ENCODE measurements at places on chromosomes 4 and X.

GRCh38 chr4:74157154-74157553 lies 764 bp upstream of the MTHFD2L start:
- DNase-seq = no peak

GRCh38 chr4:152382057-152382785 lies 153.7 kb downstream of the FBXW7 start:
- DNase-seq = no peak

- no peak for DNase-seq
Observed at GRCh38 chr4:103904123-103904522, 184.3 kb upstream of the TACR3 start.

DNA sequence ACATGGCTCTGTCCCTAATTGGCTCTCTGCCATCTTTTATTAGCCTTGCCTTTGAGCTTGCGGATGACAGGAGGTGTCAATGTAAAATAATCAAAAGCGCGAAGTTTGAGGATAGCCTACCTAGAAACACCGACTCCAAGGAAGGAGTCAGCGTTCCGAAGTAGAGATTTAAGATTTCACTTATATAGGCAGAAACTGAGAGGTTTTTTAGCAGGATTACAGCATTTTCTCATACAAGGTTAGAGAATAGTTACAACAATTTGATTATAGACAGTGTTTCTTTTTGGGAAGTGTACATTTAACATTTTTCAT lies 499 bp upstream of the NFXL1 start:
- no peak for DNase-seq

DNA sequence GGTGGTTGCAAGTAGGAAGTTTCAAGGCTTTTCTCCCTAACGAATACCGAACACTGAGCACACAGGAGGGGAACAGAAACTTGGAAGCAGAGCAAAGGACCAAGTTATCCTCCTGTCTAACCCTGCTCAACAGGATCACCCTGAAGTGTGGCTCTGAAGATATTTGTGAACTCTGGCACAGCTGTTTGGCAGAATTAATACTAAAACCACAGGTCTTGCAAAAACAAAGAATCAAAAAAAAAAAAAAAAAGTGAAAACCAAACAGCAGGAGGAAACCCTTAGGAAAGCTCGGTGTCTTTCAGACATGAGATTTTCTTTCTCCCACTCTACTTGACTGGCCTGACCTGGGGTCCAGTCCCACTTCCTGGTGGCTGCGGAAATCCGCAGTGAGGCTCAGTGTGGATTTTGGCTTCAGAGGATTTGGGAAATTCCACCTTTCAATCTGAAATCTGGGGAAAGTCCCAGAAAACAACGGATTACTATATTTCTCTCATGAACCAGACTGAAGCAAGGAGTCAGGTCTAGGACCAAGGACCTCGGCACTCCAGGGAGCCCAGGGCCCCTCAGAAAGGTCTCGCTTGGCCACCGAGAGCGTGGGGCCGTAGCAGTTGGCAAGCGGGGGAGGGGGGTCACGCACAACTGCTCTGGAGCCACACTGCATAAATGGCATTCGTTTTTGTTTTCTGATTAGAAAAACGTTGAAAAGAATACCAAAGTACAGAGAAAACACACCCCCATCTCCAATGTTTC lies 867 bp downstream of the TIFA start:
- peak; percentile 31 for DNase-seq

- no peak for DNase-seq
Observed at GRCh38 chr4:153292897-153293741, 51.4 kb upstream of the MND1 start.

DNA sequence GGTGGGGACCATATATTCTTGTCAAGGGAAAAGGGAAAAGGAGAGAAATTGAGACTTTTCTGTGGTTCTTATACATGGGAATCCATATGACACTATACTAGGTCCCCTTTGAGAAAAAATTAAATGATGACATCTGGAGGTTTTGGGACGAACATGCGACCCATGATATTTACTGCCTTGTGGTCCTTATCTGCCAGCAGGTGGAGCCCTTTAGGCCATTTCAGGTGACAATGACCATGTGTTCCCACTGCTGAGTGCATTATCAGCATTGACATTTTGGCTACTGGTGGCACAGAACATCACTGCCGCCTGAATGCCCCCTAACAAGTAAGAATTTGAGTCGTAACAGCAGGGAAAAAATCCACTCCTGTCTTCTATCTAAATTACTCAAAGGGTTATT lies 843.4 kb downstream of the FSTL5 start:
- peak; percentile 56 for DNase-seq

DNA sequence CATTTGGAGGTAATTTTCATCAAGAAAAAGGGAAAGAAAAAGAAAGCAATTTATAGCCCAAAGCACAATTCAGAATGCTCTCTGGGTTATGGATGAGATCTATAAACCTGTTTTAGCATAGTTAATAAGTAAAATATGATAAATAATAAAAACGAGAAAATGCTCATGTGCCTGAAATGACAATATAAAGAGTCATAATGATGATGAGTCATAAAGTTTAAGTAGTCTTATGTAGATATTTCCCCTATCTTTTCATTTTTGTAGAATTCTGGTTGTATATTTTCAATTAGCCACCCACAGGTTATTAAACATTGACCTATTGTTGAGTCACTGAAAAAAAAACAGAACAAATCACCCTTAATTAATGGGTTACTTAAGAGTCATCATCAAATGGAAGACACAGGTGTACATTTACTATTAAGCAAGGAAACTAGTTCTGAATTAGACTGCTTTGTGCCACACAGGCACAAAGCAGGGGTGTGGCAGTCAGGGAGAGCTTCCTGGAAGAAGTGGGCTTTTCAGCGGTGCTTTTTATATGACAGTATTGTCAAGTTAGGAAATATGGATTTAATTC lies 29.3 kb downstream of the BEND4 start:
- peak; percentile 25 for DNase-seq

DNA sequence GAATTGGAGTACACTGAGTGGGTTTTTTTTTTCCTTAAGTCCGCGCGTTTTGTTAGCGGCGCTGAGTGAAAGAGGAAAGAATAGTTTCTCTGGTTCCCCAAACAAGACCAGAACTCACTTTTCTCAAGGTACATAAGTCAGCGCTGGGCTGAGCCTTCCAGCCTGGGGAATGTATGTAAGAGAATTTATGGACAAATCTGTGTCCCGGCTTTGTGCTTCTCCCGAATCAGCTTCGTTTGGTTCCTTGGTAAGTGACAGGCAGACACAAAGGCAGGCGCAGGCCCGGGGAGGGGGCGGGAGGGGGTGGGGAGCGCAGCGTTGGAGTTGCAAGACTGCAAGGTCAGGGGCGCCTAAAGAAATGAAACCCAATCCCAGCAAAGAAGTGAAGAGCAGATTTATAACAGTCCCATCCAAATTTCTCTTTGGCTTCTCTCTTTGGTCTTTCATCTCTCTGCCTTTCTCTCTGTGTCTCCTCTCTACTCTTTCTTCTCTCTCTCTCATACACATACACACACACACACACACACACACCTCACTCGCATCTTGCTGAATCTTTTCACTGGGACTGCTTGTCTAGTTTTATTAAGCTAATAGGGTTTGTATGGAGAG lies 981 bp downstream of the TET2 start:
- DNase-seq = peak; percentile 22

- peak; percentile 48 for DNase-seq
Observed at GRCh38 chrX:40175511-40176350, 78.0 kb upstream of the BCOR start.

DNA sequence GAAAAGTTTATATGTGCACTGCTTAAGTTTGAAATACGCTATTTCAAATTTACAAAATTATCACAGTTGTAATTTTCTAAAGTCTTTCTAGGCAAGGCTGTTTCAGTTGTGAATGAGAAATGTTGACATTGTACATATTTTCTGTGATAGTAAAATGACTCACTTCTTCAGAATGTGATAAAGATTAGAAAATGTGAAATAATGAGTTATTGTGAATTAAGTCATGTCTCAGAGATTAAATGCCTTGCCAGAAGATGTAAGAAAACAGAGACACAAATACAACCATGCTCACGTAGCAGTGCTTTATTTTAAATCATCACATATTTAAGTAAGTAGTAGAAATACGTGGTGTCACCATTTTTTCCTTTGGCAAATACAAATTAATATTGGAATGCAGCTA lies 768 bp downstream of the CLCN4 start:
- peak; percentile 66 for DNase-seq

DNA sequence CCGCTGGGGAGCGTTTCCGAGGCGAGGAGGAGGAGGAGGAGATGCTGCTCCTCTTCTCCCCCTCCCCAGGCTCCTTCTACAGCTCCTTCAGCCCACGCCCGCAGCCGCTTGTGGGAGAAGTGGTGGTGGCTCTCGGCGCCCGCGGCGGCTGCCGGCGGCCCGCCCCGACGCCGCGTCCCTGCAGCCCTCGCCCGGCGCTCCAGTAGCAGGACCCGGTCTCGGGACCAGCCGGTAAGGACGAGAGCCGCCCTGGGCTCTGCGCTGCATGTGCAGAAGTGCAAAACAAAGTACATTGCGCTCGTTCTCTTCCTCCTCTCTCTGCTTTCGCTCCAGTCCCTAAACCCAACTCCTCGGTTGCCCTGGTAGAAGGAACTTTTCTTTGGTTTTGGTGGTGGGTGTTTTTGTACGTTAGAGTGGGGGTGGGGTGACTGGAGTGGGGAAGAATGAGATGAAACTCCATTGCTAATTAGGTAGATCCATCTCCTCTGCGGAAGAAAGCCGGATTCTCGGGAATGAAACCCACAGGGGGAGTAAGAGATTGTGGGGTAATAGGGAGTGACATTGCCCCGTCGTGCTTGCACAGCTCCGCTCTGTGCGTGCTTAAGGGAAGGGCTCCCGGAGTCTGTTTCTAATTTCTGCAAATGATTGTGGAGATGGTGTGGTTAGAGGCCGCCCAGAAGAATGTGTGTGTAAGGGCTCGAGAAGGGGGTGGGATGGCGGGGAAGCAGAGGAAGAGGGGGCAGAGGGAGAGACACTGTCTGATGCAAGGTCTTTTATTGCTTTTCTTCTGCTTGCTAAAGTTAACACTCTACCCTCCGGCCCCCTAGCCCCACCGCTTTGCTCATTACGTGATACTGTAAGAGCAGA lies 677 bp downstream of the PTPN13 start:
- DNase-seq = peak; percentile 53

- DNase-seq = no peak
Observed at GRCh38 chr4:1492651-1493539, 86.7 kb upstream of the NKX1-1 start.

DNA sequence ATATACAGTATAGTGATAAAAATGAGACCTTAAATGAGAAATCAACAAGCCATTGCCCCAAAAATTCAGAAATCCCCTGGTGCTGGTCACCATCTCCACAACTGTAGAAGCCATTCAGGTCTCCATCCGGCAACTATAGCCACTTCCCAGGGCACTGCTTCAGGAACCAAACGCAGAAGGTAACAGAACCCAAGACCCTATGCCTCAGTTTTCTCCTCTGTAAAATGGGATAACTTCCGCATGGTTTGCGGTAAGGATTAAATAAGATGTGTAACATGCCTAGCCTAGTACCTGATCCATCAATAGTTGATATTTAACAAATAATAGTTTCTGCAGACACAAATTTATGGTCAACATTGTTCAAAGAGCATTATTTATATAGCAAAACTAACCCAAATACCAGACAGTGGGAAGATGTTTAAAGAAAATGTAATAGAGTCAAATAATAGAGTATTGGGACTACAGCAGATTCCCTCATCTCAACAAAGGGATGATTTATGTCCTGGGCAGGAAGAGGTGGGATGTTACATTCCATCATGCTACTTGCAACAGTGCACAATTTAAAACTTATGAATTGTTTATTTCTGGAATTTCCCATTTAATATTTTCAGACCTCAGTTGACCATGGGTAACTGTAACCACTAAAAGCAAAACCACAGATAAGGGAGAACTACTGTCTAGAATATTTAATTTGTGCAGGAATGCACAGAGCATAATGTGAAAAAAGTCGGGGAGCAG lies 30.0 kb downstream of the IRF2 start:
- no peak for DNase-seq

DNA sequence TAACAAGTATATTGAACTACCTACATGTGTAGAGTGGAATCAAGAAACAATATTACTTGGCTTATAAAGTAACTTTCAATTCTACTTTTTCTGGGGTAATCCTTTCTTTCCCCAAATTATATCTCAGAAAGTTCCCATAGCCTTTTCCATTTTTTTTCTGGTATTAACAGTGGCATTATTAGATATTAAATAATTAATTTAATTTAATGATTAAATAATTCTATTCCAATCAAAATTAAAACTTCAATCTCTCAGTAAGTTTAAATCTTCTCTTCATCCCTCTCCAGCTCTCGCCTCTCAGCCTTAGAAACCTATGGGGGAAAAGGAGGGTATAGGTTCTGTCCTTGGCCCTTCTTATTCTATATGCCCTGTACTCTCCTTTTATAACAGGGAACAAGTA lies 262.4 kb downstream of the INPP4B start:
- DNase-seq = no peak

DNA sequence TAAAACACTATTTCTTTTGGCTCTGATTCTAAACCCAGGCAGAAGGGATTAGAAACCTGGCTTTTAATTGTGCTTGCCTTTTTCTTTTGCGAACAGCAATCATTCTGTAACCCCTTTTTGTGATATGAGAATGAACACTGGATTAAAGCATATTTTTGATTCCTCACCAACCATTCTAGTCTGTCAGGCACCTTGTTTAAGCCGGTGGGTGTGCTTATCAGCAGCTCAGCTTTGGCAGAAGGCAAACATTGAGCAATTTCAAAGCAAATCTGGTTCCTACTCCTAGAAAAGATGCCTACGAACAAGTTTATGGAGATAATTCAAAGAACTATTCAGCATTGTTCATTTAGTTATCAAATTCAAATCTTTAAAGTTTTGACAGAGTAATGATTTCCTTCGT lies 265.1 kb upstream of the FAM241A start:
- no peak for DNase-seq

DNA sequence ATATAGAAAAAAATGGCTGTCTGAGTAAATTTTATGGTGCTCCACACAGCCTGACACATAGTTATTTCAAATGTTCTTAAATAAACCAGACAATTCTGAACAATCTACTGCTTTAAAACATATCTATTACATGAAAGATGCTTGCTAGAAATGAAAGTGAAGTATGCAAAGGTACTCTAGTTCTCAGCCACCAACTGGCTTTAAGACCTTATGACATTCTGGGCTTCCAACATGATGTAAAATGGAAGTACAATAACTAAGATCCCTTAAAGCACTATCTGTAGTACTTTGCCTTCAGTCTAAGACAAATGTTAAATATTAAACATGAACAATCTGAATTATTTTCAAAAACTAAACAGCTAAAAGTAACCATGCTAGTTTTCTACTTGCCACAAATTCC lies 17.3 kb downstream of the HUWE1 start:
- DNase-seq = no peak

- DNase-seq = no peak
Observed at GRCh38 chr4:81432825-81433224, 38.9 kb downstream of the RASGEF1B start.

DNA sequence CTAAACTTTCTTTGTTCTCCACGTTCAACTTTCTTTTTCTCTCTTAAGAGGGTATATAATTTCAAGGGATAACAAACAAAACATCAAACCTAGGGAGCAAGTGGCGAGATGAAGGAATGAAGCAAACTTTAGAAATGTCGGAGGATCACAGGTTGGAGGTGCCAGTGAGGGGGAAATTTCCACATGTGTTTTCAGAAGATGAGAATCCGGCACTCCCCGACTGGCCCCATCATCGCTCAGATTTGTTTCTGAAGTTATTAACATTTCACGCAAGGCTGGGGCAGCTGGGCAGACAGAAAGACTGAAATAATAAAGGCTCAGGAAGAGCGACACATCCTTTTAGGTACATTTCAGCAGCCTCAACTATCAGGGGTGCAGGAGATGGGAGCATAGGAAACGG lies 134.9 kb downstream of the SMIM20 start:
- no peak for DNase-seq

Data from PC-3 (cell line).